ENCODE measurements at places on chromosomes 5 and 9.
A peak's percentile ranks its signal among the peaks of the same experiment; 100 is the strongest.

DNA sequence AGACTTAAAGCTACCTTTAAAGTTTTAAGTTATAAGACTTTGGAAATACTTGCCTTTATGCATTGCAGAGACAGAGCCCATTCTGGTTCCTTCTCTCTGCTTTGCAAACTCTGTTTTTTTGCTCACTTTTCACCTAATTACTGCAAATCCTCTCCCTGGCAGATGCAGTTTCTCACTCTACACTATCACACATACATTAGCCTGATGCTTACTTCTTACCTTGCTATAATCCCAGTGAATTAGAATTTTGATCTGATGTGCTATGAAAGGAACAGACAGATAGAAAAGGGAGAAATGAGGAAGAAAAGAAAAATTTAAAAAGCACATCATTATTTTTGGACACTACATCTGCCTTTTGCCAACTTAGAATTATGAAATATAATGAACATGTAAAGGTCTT lies 489.5 kb upstream of the EDIL3 start:
- peak; percentile 8 for DNase-seq

DNA sequence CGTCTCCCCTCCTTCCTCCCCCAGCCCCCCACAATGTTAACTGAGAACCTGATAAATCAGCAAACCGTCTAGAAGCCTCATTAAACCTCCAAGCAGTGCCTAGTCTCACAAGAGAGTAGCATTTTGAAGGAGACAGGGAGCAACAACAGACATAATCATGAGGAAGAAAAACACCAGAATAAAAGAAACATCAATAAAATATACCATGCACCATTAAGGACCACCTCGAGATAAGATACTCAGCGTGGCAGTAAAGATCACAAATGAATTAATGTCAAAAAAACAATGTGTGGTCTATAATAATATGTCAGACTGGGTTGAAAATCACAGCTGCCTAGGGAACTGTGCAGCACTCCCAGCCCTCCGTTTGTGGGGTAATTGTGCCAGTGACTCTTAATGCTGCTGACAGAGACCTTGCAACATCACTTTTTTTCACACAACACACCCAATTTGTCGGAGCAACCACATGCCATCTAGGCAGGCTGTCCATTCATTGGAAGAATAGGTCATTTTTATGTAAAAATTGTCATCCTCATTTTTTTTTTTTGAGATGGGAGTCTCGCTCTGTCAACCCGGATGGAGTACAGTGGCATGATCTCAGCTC lies 450.8 kb upstream of the WWC1 start:
- no peak for DNase-seq

DNA sequence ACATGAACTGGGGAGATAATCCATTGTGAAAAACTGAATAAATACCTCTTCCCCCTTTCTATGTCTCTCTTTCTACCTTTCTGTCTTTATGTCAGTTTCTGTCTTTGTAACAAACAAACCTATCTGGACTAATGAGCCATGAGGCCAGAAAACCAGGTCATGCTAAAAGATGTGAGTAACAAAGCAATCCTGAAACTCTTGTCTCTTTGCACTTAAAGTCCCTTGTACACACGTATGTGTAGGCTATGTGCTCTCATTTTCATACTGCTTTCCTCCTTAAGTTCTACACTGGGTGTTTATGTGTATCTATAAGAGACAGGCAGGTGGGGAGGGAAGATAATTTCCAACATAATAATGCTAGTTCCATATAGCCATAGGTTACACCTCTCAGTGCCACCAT lies 123.8 kb upstream of the PTGER4 start:
- DNase-seq = no peak

- DNase-seq = no peak
These were observed 1504.9 kb upstream of the C9orf72 start for GRCh38 chr9:29078063-29078666.

GRCh38 chr9:113630386-113631136 lies 167.0 kb downstream of the RGS3 start:
- DNase-seq = no peak

DNA sequence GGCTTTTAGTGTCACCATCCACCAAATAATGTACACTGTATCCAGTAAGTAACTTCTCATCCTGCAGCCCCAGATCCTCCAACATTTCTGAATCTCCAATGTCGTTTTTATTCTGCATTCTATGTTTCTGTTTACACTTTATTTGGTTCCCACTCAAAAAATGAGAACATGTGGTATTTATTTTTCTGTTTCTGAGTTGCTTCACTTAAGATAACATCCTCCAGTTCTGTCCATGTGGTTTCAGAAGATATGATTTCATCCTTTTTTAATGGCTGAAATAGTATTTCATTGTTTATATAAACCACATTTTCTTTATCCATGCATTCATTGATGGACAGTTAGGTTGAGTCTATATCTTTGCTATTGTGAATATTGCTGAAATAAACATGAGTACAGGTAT lies 677.3 kb upstream of the FTMT start:
- no peak for DNase-seq

DNA sequence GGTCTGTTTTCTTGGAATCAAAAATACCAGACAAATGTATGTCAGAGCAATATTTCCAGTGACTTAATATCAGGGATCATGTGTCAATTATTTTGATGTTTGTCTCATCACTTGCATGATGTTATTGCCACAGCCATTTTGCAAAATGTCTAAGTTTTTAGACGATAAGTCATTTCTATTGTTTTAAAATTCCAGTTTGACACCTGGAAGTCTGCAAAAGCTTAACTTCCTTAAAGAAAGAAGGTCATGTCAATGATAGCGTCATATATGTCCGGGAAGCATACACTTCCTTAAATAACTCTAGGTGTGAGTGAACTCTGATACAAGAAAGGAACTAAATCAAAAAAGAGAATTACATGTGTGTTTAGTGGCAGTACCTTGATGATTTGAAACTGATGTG lies 259.5 kb downstream of the EDIL3 start:
- no peak for DNase-seq

DNA sequence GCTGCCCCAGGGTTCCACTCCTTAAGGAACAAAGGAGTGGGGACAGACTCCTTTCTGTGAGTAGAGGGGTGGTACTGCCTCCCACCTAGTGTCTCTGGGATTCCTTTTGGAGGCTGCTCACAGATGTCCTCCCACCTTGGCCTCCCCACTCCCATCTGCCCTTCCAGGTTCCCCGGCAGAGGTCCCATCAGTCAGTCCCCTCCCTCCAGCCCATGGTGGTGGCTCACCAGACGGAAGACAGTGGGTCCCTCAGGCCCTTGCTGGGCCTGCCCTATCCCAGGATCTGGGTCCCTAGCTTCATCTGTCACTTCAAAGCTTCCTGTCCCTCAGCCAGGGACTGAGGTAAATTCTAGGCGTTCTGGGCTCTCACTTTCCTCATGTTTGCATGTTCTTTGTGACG lies 35.6 kb upstream of the NEK6 start:
- no peak for DNase-seq

GRCh38 chr9:127283917-127284497 lies 19.4 kb downstream of the GARNL3 start:
- no peak for DNase-seq

DNA sequence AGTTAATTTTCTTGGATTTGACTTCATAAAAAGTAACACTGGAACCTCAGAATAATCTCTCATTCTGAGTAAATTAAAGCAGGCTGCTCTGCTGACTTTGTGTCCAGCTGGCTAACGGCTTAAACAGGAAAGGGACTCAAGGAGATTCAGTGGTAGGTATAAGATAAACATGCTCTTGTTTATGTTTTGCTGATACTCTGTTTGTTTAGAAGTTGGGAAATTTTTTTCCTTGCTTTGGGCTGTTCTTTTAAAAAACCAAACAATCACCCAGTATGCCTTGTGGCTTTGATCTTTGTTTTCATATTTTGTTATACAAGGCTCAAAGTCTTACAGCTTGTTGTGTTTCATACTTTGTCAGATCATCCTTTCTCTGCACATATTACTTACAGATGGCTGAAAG lies 237.6 kb upstream of the RIOK2 start:
- no peak for DNase-seq

DNA sequence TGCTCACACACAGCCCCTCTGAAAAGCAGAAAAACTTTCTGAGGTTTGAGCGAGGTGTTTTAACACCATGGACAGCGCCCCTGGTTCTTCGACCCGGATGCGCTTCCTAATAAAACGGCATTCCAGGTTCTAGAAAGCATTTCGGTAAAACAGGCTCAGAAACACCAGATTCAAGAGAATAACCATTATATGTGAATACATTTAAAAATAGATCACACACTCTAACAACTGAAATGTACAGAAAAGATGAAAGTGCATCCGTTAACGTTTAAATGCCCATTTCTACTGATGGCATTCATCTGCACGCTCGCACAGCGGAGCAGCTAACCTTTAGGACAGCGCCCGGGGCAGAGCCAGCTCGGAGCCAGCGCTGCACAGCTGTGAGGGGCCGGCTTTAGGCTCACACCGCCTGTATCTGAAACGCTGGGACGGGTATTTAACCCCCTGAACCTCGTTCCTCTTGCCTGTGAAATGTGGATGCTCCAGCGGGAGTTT lies 26.3 kb upstream of the TENT4A start:
- DNase-seq = no peak

DNA sequence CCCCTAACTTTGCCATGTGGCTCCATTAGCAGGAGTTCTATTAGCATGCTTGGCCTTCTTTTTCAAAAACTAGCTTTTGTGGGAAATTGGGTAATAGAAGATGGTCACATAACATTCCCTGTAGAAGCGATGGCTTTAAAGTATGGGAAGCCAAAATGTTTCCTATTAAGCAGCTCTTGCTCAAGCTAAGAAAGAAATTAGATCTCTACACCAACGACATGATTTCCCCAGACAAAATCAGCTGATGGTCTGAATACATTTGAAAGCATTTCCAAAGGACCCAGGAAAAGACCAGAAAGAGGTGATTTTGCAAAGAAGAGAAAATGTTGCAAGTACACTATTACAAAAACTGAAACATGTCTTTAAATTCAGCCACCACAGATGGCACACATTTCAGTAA lies 4.8 kb upstream of the NFIL3 start:
- DNase-seq = no peak

DNA sequence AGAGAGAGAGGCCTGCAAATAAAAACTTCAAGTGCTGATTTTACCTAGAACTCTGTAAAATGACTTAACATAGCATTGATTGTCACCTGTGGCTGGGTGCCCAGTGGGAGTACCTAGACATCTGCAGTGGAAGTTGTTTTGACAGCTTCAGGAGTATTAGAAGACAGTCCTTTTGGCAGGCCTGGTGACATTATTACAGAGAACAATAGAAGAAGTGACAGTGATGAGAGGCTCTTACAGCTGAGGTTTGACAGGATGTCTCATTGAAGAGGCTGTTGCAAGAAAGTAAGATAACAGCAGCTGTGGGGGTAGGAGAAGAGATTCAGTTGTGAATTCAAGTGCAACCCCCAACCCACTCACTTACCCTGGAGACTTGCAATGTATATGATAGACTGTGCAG lies 27.9 kb upstream of the MUSK start:
- DNase-seq = no peak

DNA sequence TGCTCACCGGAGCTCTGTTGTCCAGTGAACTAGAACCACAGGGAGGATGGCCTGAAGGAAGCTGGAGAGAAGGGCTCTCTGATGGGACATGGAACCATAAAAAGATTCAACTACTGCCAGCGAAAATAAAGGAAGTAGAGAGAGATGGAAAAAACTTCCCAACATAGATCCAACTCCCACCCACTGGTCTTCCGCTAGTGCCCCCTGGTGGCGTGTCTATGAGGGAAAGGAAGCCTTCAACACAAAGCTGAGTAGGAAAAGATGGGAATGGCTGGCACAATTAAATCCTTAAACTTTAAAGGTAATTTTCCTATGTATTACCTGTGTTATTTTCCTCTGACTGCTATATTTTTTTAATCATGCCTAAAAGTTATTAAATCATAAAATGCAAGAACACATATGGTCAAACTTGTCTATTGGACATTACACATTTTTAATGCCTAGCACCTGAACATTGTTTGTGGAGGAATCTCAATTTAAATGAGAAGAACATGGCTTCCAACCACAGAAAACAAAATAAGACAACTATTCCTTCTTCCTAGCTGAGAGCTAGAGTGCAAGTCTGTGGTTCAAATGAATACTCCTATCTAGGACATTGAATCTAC lies 51.5 kb downstream of the CEP120 start:
- DNase-seq = no peak

- DNase-seq = no peak
These were observed 14.8 kb downstream of the LVRN start for GRCh38 chr5:115977096-115977495.

GRCh38 chr5:145946112-145946861 lies 9.9 kb downstream of the SH3RF2 start:
- DNase-seq = no peak

GRCh38 chr5:14930486-14930885 lies 58.9 kb upstream of the ANKH start:
- DNase-seq = no peak

DNA sequence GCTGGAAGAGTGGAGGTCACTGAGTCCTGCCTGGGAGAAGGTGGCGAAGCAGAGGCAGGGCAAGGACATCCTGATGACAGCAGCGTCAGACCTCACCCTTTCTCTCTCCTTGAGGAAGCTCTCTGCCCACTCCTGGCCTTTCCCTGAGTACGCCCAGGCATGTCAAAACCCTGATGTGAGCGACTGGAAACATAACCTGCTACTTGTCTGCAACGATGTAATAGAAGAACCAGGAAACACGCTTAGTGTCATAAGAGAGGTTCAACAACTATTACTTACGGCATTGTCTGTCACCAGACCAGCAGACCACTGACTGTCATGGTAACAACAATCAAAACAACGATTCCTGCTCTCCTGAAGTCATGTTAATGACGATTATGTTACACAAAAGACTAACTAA lies 152.4 kb downstream of the ACTL7B start:
- no peak for DNase-seq

GRCh38 chr5:18314192-18314778 lies 680.0 kb downstream of the TAF11L14 start:
- no peak for DNase-seq

- no peak for DNase-seq
These were observed 48.1 kb upstream of the COL5A1 start for GRCh38 chr9:134593286-134594077.

DNA sequence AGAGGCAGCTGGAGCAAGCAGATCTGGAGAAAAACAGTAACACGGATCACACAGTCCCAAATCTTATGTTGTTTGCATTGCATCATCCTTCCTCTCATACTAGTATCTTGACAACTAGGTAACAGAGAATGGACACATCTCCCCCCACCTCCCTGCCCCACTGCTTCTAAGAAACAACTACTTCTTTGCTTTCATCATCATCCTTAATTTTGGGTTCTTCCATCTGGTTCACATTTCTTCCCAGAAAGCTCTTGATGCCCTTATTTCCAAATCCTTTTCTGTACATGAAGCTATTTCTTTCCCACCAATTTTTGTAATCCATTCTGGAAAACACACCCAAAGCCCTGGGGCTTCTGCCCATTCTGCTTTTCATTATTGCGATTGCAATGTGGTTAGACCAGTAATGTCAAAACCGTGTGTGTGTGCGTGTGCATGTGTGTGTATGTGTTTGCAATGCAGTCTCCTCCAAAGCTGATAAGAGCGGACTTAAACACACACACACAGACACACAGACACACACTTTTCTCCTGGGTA lies 254.7 kb upstream of the SLC30A5 start:
- DNase-seq = no peak

GRCh38 chr9:113612216-113612747 lies 148.8 kb downstream of the RGS3 start:
- DNase-seq = no peak

GRCh38 chr5:126422994-126423788 lies at the start of gene GRAMD2B:
TSS of gene GRAMD2B (plus strand) at chr5:126423409. CDS start at chr5:126423607, 198 bp downstream.
- DNase-seq = peak; percentile 45

All from NCI-H524 treated with DMSO at 0.1 percent for 48 hours (cell line).